ENCODE measurements at places on chromosomes 6 and 20.

DNA sequence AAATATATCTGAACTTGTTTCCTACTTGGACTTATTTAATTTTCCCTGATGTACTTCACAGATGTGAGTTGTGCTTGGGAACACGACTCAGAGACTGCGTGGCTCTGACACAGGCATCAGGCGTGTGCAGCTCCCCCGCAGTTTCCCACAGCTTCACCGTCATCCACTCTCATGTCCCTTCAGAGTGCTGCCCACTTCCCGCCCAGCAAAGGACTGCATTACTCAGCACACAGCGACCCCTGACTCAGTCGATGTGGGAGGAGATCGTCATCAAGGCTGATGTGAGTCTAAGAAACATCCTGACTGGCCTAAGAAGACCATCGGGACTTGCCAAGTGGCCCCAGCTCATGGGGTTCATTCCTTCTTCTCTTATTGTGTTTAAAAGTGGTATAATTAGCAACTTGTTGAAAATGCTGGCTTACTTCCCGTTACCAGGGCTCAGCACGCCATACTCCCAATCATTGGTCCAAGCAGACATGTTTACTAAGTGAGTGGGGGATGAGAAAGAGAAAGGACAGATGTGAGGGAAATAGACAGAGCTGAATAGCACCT, 539.4 kb upstream of the JARID2 start:
- DNase-seq: no peak

DNA sequence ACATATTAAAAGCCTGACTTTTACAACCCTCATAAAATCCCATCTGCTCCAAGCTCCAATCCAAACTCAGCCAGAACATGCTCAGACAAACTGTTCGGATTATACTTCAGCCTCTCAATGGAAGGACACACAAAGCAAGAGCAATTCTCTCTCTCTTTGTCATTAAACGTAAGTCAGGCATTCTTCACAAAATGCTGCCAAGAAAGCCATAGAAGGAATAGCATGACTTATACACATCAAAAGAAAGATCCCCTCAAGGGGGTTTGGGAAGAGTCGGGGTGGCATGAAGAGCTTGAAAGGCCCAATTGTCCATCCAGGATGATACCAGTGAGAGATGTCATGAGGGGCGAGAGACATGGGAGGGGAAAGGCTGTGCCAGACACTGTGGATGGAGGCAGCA, 268.9 kb downstream of the PREX1 start:
- DNase-seq: peak; percentile 62

DNA sequence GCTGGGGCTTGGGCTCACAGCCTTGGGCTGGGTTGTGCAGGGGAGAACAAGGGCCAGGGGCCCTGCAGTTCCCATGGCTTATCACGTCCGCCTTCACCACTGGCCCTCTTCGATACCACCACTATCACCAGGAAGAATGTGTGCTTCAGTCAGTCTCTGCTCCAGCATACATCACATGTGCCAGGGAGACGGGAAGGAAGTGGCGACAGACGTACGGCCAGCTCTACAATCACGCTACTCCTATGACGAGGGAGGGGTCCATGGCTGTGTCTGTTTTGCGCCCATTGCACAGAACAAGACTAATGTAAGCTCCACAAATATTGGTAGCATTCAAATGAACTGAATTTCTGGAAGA, 72.1 kb downstream of the TRAM2 start:
- DNase-seq: no peak

- no peak for DNase-seq
These were observed 928.9 kb downstream of the EYS start for GRCh38 chr6:64777941-64778785.

DNA sequence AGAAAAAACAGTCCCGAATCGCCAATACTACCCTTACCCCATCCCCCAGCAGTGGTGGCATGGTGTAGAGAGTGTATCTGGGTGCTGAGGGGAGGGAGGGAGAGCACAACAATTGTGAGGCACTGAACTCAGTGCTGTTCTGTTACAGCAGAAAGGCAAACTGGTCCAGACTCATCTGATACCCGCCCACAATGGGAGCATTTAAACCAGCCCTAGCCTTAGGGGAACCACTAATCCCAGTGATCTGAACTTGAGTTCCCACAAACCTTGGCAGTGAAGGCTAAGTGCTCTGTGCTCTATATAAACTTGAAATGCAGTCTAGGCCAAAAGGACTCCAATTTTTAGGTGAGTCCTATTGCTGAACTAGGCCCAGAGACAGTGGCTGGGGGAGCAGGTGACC, 666.4 kb upstream of the PTCHD4 start:
- DNase-seq: no peak

DNA sequence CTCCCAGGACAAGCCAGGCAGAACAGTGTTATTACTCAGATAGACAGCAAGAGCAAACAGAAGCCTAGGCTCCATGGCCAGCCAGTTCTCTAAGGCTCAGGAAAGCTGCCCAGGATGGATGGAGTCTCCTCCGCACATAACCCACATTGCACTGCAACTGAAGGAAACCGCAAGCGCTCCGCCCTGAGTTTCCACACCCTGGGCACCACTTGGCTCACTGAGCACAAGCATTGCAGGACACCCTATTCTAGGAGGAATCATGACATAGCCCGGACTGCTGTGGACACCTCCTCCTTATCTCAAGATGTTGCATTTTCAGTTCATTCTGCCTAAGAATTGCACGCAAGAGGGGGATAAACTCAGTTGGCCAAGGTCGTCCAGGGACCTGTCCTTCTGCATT, 42.9 kb downstream of the LINC00237 start:
- no peak for DNase-seq

DNA sequence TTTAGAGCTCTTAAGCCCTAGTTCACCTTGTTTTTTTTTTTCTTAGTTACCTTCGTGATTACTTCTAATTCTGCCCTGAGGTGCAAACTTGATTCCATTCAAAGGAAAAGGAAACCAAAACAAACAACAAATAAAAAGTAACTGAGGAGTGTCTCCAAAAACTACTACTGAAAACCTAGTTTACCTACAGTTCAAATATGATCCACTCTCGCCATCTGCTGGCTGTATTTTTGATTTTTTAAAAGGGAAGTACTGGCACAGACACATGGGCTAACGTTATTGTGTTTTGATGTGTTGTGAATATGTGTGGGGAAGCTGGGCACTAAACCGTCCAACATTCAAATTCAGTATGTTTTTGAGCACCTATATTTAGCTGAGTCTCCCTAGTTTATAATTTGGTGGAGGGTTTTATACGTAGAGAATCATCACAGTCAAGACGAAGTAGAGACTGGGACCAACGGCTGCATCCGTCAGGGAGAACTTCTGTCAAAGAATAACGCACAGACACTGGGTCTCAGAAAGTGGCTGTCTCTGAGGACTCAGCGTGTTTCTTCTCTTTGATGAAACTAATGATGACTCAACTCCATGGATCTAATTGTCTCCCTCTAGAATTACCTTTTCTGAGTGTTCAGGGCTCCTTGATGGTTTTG, 373.5 kb upstream of the BTBD3 start:
- peak; percentile 10 for DNase-seq

GRCh38 chr6:75516757-75517156, 23.2 kb upstream of the FILIP1 start:
- no peak for DNase-seq

DNA sequence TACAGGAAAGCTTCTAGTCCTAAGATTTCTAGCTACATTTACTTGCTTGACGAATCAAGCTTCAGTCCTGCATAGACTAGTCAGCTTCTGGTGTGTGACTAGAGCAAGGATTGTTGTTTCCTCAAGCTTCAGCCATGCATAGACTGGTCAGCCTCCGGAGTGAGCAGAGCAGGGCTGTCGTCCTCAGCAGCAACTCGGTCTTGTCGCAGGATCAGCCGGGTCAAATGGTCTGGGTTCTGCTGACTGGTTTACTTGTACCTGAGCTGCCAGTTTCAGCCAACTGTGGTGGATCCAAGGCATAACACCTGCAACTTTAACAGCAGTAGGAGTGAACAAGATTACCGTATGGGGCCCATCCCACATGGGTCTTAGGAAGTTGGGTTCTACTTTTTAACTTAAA, 10.8 kb upstream of the GMPR start:
- DNase-seq: no peak

- no peak for DNase-seq
These were observed 6.7 kb downstream of the TGIF2 start for GRCh38 chr20:36579996-36580545.

DNA sequence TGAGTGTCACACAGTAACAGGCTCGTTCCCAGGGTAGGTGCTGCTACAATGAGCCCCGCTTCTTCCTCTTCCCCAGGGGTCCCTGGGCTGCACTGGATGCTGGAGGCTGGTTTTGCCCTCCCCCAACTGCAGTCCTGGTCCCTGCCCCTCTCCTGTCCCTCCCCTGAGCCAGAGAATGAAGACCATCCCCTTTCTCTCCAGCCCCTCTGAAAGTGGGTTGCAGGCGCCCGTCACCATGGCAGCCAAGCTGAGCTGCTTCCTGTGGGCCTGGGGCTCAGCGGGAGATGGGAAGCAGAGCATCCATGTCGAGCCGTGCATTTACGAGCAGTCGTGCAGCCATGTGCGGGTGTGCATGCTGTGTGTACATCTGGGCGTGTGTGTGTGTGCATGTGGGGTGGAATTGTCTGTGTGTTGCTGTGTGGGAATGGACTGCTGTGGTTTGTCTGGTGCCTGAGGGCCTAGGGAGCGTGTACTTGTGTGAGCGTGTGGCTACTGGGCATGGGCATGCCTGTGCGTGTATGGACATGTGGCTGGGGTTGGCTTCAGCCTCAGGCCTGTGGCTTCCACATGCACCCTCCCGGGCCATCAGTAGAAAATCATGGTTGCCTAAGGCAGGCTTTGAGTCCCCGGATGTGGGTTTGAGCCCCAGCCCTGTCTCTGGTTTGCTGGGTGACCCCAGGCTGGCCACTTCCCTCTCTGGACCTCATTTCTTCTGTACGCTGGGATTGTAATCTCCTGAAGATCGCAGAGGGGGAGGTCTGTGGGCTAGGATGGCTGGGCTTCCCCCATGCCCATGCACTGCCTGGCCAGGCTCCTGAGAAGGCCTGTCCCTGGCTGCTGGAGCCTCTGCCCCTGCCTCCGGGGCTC, 48.8 kb downstream of the SRC start:
- no peak for DNase-seq

GRCh38 chr20:47926731-47927130, 141.4 kb upstream of the SULF2 start:
- DNase-seq: no peak

DNA sequence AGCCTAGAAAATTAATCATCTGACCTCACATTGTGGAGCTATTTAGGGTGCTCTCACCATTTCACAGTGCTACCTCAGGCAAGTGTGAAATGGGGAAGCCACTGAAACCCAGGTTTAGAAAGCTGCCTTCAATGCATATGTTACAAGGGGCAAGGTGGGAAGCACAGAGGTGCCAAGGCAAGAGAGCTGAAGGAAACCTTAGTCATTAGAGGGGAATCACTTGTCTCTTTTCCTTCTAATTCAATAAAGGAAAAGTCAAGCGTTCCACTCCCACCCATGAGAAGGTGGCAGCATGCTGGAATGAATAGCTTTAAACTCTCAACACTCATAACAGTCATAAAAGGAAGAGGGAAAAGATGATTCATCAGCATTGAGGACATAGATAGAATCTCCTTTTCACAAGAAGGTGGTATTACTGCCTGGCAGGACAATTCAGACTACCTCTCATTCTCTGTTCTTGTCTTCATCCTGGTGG, 251.9 kb upstream of the IRAK1BP1 start:
- DNase-seq: no peak

DNA sequence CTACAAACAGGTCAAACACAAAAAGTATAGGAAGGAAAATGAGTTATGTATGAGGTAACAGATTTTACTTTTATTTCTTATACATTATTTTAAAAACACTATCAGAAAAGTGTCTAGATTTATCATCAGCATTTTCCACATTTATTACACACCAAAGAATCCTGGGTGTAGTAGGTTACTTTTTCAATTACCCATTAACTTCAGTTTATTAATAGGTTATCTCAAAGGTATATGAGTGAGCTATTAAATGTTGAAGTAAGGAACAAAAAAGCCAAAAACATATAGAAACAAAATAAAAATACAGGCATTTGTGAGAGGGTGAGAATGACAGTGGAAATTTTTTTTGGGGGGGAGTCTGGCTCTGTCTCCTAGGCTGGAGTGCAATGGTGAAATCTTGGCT, 150.5 kb downstream of the SIM1 start:
- DNase-seq: no peak

DNA sequence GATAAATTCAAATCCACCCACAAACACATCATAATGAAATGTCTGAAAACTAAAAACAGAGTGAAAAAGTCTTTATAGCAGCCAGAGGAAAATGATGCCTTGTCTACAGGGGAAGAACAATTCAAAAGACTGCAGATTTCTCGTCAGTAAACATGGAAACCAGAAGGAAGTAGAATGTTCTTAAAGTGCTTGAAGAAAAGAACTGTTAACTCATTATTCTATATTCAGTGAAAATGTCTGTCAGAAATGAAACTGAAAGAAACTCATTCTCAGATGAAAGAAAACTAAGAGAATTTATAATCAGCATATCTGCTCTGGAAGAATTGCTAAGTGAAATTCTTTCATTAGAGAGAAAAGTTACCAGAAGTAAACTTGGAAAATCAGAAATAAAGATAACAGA, 416.1 kb downstream of the TBC1D32 start:
- no peak for DNase-seq
